CD4-positive, alpha-beta T cell treated with Interleukin-12 subunit alpha and Interleukin-12 subunit beta, for 1 hour (primary cell): ENCODE measurements at places on chromosomes 1 and 21.

GRCh38 chr1:102970496-102971078 lies 137.7 kb downstream of the COL11A1 start:
- peak; percentile 13 for DNase-seq

- no peak for DNase-seq
Observed at GRCh38 chr21:36369064-36369685, 16.0 kb upstream of the CHAF1B start.

- no peak for DNase-seq
Observed at GRCh38 chr1:202405928-202406327, 57.4 kb downstream of the PPP1R12B start.

DNA sequence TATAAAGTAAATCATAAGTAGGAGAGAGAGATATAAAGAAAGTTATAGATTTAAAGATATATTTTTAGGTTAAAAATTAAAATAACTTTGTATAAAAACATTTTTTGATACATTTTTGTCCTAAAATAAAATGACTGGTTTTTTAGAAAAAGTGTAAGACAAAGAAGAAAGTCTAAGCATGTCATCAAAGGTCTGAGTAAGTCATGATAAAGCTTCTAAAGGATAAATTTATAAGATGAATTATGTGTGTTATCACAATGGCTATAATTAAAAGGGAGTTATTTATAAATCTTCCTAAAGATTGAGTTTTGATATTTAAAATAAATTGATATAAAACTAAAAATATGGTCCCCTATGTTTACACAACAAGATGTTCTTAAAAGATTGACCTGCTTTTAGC lies 370.9 kb downstream of the PTPRU start:
- no peak for DNase-seq
